CD4-positive, alpha-beta T cell (primary cell): ENCODE measurements at places on chromosomes 1 and 21. TPM values are rescaled to one million over a fixed set of nuclear protein-coding genes. Genes with fewer than 3 reads are reported as not detected.
A peak's percentile ranks its signal among the peaks of the same experiment; 100 is the strongest.

DNA sequence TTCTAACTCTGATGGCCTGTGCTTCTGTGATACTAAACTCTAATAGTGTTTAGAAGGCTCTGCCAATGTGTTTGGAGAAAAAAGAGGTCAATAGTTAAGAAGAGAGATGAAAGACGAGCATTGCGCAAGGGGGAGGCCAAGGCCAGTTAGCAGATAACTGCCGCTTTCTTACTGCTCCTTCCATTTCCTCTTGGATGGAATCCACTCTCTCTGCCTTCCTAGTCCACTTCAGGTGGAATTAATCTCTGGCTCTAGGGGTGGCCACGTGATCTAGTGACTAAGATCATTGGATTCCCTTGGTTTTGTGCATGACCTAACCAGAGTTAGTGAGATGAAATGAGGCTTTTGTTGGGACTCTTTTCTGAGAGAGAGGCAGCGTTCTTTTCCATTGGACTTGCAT, 148.3 kb downstream of the ACTL8 start:
- DNase-seq: no peak

DNA sequence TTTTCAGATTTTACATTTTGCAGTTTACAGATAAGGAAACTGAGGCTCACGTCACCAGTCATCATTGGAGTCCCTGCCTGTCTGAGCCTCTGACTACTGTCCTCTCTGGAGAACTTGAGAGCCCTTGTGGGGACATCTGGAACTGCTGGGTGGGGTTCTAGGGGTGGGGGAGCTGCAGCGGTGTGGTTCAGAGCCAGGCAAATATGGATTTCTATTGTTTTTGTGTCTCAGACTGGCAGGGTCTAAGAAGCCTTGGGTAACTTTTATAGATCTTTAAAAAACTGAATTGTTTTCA, 46.9 kb downstream of the IER5 start:
- DNase-seq: no peak

GRCh38 chr1:220787069-220787619, 431 bp downstream of the MTARC1 start:
- no peak for DNase-seq

GRCh38 chr1:7616076-7616832, 154.8 kb upstream of the VAMP3 start:
- DNase-seq: no peak

DNA sequence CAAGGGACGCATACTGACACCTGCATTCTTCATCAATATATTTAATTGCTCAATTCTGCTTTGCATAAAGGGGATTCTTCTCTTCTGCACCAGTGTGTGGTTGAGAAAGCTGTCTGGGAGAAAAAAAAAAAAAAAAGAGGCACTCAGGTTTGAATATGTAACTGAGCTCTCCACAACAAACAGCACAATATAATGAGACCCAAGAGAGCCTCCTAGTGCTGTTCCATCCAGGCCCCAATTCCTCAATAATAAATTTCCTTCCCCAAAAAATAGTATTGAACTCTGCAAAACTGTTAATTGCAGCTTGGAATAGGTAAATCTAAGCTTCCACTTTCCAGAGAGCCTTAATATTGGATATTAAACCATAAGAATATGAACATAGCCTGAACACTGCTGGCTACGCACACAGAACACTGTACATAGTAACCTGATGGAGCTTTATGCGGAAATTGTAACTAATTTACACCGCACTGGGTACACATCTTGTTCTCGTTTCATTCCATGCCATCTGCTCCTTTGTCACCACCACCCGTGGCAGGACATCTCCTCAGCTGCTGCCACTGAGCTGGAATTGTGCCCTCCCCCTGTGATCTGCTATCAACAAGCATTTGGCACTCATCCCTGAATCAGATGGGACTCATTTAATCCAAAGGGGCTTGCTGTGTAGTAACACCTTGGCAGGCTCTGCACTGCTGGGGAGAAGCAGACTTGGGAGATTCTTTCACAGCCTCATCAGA, 272.0 kb downstream of the HHIPL2 start:
- DNase-seq: no peak

DNA sequence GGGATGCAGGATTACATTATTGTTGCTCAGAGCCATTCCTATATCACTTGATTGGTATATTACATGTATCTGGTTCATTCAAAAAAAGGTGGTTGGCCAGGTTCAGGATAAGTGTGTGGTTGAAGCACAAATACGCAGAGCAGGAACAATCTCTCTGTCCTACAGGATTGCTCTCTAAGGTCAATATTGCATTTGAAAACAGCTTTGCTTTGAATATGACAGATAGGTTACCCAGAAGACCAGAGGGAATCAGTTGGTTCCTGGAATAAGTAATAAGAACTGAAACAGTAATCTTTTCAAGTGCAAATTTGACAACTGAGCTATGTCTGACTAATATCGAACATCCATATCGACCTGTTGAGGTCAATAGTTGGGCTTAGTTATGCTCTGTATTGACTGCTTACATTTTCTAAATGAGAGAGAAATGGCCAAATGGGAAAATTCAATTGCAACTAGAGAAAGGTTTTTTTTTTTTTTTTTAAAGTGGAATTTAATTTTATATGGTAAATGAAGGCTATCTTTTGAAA, 176.8 kb downstream of the ATP6V1G3 start:
- no peak for DNase-seq

Gene LCE1C
- not detected for total RNA-seq

GRCh38 chr21:42833439-42833815, 45.9 kb downstream of the WDR4 start:
- peak; percentile 47 for DNase-seq

- no peak for DNase-seq
Measured at GRCh38 chr1:15692121-15692682, 8.1 kb downstream of the PLEKHM2 start.

- no peak for DNase-seq
Measured at GRCh38 chr1:60103186-60103585, 29.6 kb upstream of the C1orf87 start.

GRCh38 chr1:30754684-30755171, 2.8 kb downstream of the LAPTM5 start:
- no peak for DNase-seq

DNA sequence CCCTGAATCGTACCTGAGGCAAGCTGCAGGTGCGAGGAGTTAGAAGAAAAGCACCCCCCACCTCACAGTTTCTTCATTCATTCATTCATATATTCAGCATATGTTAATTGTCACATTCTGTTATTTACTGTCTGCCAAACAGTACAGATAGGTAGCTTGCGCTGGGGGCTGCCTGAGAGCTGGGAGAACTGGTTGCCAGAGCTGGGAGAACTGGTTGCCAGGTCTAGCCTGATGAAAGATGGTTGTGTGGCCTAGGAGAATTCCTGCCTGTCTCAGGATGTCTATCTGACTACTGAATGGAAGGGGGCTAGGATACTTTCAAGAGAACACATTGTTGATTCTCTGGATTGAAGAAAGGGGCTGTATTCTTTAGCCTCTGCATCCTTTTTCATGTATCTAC, 225.9 kb upstream of the POU3F1 start:
- DNase-seq: no peak

Gene TRIM63
- not detected for total RNA-seq

DNA sequence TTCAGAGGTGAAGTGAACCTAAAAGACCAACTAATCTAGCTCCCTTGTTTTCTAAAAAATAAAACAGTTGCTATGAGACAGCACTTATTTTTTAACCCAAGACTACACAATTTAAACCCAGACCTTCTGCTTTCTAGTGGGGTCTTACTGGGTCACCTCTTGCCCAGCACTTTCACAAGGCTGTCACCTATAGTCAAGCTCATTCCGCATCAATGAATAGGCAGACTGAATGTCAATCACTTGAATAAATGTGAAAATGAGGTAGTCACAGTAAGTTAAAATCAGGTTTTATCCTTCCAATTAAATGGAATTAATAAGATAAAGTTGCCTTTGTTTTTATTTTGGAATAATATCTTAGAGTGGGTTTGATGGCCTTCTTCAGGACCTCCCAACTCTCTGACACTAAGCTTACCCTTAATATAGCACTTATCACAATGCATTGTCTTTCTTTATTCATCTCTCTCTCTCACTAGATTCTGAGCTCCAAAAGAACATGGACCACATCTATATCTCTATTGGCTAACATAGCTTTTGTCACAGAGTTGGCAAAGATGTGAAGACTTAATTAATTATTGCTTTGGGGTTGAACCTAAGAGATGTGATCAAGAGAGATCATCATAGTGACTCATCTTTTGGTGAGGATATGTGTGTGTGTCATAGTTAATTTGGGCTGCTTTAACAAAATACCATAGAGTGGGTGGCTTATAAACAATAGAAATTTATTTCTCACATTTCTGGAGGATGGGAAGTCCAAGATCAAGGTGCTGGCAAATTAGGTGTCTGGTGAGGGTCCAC, 248.7 kb upstream of the DAB1 start:
- no peak for DNase-seq

DNA sequence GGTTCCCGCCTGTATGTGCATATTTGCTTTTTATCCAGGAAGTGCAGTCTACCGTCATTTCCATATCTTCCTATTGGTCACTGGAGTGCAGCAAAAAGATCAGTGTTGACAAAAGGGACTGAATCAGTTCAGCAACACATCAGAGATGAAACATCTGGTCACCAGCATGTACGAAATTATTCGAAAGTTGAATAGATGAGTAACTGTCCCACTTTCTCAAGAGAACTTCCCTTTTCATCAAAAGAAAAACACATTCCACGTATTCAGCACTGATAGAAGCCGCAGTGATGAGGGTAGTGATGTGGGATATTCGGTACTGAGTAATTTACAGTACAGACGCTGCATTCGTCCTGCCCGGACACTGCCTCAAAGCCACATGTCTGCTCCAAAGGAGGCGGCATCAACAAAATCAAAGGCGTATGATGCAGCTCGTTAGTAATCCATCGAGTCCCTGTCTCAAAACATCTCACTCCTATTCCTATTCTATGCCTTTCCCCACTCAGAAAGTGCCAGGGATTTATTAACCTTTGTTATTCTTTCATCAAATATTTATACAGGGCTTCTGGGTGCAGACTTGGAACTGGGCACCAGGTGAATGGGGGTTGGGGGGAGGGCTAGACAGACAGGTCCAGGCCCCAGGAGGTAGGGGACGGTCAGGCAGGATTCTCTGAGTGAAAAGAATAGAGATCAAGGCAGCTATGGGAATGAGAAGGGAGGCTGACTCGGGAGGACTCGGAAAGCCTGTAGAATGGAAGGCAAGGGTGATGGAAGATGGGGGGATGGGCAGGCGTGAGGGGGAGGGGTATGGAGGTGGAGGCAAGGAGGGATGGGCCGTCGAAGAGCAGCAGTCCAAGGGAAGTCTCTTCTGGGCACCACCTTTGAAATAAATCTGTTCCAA, 79.5 kb upstream of the SLC45A1 start:
- DNase-seq: no peak

GRCh38 chr1:112508278-112509004, at the start of gene WNT2B:
Gene WNT2B, plus strand, starts transcription at chr1:112508965. Its CDS starts 298 bp downstream, at chr1:112509263.
- peak; percentile 39 for DNase-seq

DNA sequence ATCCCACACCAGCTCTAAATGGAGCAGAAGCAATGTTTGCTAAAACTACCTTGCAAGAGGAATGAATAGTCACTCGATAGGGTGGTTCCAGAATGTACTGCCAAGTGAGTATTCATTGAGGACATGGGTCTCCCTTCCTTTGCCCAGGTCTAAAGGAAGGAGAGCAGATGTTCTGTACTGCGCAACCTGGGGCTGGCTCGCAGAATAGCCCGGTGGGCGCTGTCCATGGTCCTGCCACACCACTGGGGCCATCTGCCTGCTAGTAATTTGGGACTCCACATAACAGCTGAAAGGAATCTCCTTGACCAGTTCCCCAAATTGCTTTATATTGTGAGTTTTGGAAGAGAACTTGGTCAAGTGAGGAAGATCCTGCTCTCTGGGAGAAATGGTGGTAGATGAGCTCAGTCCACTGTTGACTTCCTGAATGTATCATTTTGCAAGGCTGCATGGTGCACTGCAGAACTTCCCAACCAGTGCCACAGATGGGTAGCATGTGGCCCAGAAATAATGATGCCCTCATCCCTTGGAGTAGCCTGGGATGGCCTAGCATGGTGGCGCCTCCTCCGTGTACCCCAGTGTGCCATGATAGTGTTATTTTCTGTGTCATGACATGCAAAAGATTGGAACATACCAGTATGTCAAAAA, 5.7 kb downstream of the SLC6A17 start:
- DNase-seq: peak; percentile 18

DNA sequence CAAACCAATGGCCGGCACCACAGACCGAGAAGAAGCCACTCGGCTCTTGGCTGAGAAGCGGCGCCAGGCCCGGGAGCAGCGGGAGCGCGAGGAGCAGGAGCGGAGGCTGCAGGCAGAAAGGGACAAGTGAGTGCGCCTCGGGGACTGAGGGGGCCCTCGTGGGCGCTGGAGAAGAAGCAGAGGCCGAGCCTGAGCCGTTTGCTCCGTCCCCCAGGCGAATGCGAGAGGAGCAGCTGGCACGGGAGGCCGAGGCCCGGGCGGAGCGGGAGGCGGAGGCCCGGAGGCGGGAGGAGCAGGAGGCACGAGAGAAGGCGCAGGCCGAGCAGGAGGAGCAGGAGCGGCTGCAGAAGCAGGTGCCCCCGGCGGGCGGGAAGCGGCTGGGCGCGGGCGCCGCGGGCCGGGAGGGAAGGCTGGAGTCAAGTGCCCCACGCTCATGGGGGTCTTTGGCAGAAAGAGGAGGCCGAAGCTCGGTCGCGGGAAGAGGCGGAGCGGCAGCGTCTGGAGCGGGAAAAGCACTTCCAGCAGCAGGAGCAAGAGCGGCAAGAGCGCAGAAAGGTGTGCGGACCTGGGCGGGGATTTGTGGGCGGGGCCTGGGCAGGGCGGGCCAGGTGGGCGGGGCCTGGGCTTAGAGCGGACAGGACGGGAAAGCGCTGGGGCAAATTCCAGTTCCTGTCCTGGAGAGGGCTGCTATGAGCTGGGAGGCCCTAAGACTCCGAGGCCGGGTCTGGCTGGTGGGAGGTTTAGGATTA, 22.7 kb downstream of the MAP7D1 start:
- DNase-seq: no peak

Gene KRTAP13-1
- total RNA-seq: not detected

Gene OR2AK2
- total RNA-seq: 0.22 TPM

- no peak for DNase-seq
Measured at GRCh38 chr1:181061891-181062835, 26.3 kb upstream of the IER5 start.

- no peak for DNase-seq
Measured at GRCh38 chr1:176896216-176896615, 268.3 kb downstream of the ASTN1 start.

GRCh38 chr1:244836135-244836521, 670 bp downstream of the COX20 start:
- no peak for DNase-seq

- DNase-seq: no peak
Measured at GRCh38 chr1:169261884-169262283, 105.7 kb downstream of the NME7 start.

Gene SERPINC1
- total RNA-seq: not detected

Gene FAAH
- total RNA-seq: 15.0 TPM

Gene CXADR
- 0.53 TPM for total RNA-seq

- DNase-seq: no peak
Measured at GRCh38 chr1:72412286-72412685, 129.9 kb upstream of the NEGR1 start.

- DNase-seq: no peak
Measured at GRCh38 chr1:247639381-247639981, 34.1 kb downstream of the OR2G3 start.

Gene ZNF648
- not detected for total RNA-seq

GRCh38 chr21:42492201-42492600, 3.8 kb downstream of the RSPH1 start:
- DNase-seq: no peak

- DNase-seq: no peak
Measured at GRCh38 chr21:46029186-46029924, 47.8 kb downstream of the COL6A1 start.
